ENCODE measurements at places on chromosomes 12 and 14.

DNA sequence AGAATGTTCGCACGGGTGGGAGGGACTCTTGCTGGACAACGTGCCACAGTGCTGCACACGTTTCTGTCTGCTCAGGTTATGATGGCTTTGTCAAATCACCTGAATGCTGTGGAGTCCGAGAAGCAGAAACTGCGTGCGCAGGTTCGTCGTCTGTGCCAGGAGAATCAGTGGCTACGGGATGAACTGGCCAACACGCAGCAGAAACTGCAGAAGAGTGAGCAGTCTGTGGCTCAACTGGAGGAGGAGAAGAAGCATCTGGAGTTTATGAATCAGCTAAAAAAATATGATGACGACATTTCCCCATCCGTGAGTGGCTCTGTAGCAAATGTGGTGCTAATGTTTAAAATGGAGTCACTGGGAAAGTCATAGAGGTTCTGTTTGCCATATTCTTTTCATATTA, 28.5 kb downstream of the KLC1 start:
- peak; percentile 86 for DNase-seq

GRCh38 chr14:24164518-24164991, 3.5 kb downstream of the IRF9 start:
- DNase-seq, result no peak

- DNase-seq, result peak; percentile 72
Observed at GRCh38 chr12:59084511-59085375, 164.4 kb upstream of the LRIG3 start.

DNA sequence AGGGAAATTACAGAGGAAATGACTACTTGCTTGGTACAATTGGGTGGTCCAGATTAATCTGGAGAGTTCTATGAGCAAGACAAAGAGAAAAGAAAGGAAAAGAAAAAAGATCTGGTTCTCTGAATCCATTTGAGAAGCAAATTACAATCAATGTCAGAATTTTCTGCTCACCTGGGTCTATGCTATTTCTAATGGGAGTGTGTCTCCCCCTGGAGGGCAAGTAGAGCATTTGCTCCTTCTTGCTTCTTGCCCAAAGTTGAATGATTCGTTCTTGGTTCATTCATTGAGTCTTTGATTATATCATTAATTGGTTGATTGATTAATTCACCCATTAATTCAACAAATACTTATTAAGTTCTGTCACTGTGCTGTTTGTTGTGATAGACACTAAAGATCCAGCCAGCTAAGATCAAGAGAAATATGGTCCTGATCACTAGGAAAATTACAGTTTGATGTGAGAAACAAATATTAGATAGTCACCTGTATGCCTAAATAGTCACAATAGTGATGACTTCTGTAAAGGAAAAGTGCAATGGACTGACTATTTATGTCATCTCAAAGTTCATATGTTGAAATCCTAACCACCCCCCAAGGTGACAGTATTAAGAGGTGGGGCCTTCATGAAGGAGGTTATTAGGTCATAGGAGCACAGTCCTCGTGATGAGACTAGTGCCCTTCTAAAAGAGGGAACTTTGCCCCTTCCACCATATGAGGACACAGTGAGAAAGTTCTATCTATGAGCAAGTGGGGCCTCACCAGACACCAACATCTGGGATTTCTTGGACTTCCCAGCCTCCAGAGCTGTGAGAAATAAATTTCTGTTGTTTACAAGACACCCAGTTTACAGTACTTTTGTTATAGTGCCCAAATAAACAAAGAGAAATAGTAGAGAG, 8.0 kb upstream of the ASB8 start:
- DNase-seq, result peak; percentile 63

DNA sequence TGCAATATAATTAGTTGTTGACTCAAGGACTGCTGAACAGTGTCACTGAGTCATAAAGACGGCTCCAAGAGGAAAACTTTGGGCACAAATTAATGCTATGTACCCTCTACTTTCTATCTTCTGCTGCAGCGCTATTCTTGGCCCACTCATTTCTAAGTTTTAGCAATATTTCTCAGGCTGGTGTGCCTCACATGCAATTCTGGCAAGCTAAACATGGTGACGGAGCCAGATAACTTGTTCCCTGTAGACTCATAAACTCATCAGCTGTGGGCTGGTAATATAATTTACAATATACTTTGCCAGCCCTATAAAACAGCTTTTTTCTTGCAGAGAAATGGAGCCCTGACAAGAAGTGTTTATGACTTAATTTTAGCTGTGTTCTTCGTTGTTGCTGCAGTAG, 615.1 kb downstream of the NRXN3 start:
- no peak for DNase-seq

DNA sequence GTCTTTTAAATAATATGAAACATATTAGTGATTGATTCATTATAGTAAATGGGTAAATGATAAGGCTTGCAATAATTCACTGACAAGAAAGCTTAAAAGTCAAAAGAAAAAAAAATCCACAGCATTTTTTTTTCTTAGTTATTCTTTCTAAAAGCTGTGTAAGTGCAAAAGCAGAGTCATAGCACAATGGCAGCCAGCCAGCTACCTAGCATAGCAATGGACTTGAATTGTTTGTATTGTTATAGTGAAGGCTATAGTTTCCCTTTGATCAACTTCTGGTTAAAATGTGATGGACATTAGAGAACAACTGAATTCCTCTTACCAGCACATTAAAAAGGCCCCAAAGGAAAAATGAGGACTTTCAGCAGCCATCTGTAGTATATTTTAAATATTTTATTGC, 232.1 kb downstream of the NAV3 start:
- peak; percentile 30 for DNase-seq

GRCh38 chr12:12837025-12837812, 24.1 kb downstream of the DDX47 start:
- peak; percentile 84 for DNase-seq

DNA sequence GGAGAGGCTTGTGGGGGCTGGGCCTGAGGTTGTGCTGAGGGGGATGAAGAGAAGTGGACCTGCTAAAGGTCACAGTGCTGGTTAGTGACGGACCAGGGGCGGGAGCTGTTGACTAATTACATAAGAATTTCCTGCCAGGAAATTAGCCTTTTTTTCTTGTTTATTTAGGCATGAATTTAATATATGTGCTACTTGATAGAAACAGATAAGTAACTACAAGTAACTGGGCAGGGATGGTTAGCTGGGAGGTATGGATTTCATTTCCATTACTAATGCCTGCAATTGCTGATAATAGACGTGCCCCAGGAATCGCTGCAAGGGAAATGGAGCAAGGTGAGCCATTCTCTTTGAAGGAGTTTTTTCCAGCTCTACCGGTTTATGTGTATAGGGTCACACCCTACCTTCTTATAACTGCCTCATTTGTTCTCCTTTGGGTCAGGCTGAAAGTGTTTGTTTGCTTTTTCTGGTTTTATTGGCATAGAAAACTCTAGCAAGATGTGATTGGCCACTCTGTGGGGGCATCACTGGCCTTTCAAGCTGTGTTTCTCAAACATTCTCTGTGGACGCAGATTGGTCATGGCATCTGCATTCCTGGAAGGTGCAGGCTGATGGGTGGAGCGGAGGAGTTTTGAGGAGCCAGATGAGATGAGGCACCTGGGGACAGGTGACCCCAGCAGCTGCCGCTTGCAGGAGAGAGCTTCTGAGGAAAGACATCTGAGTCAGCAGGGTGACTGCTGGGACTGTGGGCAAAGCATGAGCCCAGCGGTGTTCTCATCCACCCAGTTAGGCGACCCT, 19.0 kb upstream of the GPRC5A start:
- DNase-seq, result peak; percentile 61

DNA sequence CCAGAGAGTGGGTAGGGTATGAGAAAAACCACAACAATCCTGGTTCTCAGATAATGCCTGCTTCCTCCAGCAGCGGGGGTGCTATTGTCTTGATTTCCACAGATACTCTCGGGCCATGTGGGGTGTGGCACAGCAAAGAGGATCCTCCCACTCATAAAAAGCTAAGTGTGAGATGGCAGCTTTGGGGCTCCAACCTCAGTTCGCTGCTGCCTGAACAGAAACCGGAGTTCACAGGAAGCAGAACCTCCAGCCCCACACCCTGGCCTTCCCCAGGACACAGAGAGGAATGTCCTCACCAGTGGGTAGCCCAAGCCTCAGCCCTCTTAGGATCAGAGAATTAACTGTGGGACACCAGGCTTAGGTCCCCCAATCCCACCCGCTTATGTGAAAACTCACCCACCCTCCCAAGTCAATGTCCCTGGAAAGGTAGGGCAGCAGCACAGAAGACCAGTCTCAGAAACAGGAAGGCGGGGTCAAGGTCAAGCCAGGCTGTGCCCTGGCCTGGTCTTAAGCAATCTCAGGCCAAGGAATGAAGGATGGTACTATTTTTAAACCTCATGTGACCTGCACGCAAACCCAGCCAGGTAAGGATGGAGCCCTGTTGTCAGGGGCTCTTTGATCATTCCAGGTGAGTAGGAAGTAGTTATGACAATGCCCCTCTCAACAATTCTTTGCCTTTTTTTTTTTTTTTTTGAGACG, 9.0 kb downstream of the KCTD10 start:
- DNase-seq, result peak; percentile 57

DNA sequence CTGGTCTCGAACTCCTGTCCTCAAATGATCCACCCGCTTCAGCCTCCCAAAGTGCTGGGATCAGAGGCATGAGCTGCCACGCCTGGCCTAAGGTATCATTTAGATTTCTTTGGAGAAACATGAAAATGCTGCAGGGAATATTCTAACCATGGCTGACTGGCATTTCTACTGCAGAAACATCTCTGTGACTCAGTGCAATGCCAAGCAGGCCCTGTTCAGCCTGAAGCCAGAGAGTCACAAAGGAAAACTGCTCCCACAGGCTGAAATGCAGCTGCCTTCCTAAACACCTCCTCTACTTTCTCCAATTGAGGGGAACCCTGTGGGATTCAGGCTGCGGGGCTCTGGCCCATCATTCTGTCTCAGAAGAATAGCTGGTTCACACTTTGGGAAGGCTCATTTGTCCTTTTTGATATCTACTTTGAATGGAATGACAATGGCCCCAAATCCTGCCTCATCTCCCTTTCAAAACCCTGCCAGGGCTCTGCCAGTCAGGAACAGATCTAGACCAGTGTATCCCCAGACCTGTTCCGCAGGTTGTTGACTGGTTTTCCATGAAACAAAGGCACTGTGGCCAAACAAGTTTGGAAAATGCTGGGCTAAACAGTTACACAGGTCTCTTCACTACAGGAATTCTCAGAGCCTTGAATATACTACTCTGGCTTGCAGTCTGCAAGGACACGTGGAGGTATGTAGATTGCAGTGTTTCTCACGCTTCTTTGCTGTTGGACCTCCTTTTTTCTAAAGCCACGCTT, 7.8 kb downstream of the C12orf43 start:
- no peak for DNase-seq

GRCh38 chr12:66999141-66999540, 270.0 kb upstream of the CAND1 start:
- no peak for DNase-seq

DNA sequence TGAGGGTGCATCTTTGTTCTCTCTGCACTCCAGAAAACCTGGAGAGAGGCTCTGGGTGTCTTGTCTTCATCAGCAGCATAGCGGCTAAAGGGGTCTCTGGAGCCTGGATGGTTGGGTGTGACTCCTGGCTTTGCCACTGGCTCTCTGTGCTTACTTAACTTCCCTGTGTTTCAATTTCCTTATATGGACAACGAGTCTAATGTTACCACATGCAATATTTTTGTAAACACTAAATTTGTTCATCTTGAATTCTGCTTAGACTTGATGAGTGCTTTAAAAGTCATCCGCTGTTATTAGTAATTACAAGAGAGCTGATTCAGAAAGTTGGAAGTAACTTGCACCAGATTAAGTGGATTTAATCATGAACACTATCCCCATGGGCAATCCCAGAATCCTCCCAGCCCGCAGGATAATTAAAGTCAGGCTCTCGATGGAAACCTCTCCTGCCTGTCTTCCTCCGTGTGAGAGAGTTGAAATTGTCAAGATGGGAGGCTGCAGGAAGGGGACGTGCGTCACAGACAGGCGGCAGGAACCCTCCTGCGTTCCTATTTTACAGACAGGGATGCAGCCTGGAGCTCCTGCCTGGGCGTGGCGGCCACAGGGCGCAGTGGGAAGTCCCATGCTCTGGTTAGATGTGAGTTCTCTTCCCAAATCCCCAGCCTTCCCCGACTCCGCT, 201.2 kb downstream of the TTC8 start:
- peak; percentile 80 for DNase-seq

GRCh38 chr12:78018171-78018910, 187.6 kb downstream of the NAV3 start:
- DNase-seq, result no peak

DNA sequence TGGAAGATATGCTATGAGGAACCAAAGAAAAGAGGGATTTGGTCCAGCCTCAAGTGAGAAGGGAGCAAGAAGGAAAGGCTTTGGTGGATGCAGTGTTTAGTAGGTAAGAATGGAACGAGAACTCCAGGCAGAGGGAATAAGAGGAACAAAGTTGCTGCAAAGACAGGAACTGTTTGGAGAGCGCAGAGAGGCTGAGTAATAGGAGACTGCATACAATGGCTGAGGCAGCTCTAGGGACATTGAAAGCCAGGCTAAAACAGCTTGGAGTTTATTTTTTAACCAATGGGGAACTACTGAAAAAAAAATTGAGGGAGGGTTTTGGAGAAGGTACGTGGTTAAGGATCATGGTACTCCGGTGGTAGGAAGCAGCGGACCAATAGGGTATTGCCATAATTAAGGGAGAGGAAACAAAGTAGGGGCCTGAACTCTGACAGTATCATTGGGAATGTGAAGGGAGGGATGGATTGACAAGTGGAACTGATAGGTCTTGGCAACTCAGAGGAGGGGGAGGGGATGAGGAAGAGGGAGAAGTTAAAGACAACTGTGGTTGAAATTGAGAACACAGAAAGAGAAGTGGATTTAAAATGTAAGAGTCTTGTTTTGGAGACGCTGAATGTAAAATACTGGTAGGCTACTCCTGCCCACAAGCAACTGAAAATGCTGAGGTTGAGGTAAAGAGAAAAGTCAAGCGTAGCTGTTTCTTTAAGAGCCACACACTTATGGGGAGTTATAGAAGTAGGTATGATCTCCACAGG, 4.8 kb downstream of the ASCL4 start:
- no peak for DNase-seq

DNA sequence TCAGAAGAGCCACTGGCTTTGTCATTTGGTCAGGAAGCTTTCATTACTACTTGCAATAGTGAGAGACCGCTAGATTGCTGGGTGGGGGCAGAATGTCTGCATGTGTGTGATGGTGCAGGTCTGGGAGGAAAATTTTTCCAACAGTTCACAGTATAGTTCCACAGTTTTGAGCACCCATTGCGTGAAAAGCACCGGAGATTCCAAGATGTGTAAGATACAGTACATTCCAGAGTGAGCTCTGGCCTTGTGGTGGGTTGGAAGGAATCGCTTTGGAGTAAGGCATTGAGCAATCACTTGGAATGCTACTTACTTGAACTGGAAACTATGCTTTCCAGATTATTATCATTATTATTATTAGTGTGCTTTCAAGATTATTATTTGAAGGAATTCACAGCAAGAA, 47.6 kb upstream of the FRMD6 start:
- DNase-seq, result peak; percentile 67

Measured in GM03348 (cell line).